ENCODE measurements at places on chromosomes 1 and 21. TPM values are rescaled to one million over a fixed set of nuclear protein-coding genes. Genes with fewer than 3 reads are reported as not detected.

The ZNF683 gene
- total RNA-seq: not detected

The DIRAS3 gene
- total RNA-seq: not detected

GRCh38 chr1:176601348-176601747 lies 138.4 kb downstream of the PAPPA2 start:
- H3K27ac ChIP-seq: no peak overlapping the region
- H3K27me3 ChIP-seq: no peaks in the 10 kb centered on the region
- no peaks in the 10 kb centered on the region for H3K36me3 ChIP-seq
- DNase-seq: no peak

The TTC13 gene
- 13.2 TPM for total RNA-seq

The TCHHL1 gene
- not detected for total RNA-seq

DNA sequence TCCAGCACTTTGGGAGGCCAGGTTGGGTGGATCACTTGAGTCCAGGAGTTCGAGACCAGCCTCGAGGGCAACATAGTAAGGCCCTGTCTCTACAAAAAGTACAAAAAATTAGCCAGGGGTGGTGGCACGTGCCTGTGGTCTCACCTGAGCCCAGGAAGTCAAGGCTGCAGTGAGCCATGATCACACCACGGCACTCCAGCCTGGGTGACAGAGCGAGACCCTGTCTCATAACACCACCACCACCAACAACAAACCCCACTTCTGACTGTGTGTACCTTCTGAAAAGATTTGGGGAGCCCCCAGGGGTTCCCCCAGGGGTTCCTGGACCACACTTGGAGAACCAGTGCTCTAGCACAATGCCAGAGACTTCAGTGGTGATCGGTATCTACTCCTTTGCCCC lies 29.9 kb downstream of the NUAK2 start:
- no peak overlapping the region for H3K27ac ChIP-seq
- no peaks in the 10 kb centered on the region for H3K27me3 ChIP-seq
- no peak overlapping the region for H3K4me3 ChIP-seq
- no peaks in the 10 kb centered on the region for H3K36me3 ChIP-seq
- H3K4me1 ChIP-seq: peaks cover 66% of the 10 kb centered on the region

The PLA2G4A gene
- total RNA-seq: 0.12 TPM

The RPTN gene
- total RNA-seq: not detected

The MROH7 gene
- 0.07 TPM for total RNA-seq

DNA sequence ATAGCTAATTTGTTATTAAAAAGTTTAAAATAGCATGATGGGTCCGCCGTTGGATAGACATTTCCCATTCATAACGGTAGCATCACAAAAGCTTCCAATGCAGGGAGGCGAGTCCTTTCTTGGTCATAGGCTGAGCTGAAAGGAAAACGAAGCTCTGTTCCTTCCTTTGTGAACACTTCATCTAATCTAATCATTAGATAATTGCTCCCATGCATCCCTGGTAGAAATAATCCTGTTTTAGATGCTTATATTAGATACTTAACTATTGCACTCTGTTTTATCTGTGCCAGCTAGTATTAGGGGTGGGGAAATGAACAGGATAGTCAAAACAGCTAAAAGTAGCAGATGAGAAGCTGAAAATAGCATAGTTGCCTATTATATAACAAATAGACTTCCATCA lies 215.0 kb downstream of the SLC35F3 start:
- peaks cover 22% of the 10 kb centered on the region for H3K27me3 ChIP-seq
- no peak overlapping the region for H3K4me3 ChIP-seq
- H3K4me1 ChIP-seq: peaks cover 6% of the 10 kb centered on the region
- no peaks in the 10 kb centered on the region for H3K36me3 ChIP-seq

DNA sequence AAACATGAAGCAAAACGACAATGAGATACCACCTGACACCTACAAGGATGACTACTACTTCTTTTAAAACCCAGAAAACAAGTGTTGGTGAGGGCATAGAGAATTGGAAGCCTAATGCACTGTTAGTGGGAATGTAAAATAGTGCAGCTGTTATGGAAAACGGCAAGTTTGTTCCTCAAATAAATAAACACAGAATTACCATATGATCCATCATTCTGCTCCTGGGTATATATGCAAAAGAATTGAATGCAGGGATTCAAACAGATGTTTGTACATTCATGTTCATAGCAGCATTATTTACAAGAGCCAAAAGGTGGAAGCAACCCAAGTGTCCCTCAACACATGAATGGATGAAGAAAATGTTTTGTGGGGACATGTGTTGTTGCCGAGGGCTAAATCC lies 1.4 kb upstream of the S100A8 start:
- H3K27me3 ChIP-seq: peaks cover 8% of the 10 kb centered on the region
- H3K4me1 ChIP-seq: no peaks in the 10 kb centered on the region
- H3K27ac ChIP-seq: no peak overlapping the region
- no peak for DNase-seq
- no peak overlapping the region for H3K4me3 ChIP-seq

The S100A2 gene
- 0.77 TPM for total RNA-seq

DNA sequence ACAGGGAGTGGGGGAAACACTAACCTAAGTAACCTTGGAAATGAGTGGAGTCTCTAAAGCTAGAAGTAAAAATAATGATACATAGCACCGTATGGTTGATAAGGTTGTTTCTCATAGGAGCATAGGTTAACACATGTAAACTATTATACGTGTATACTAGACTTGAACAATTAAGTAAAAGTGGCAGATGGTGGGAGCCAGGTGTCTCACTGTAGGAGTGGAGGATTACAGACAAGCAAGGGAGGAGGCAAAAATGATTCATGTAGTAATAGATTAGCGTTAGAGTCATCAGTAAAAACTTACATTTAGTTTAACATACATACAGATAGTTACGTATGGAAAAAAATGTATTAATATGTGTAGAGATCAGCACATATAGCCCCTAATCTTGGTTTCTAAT lies 138.4 kb upstream of the DSCAM start:
- H3K4me1 ChIP-seq: no peaks in the 10 kb centered on the region
- no peak overlapping the region for H3K4me3 ChIP-seq
- no peak for DNase-seq
- H3K36me3 ChIP-seq: no peaks in the 10 kb centered on the region

GRCh38 chr1:226482196-226482595 lies 66.4 kb upstream of the STUM start:
- DNase-seq: no peak
- H3K36me3 ChIP-seq: no peaks in the 10 kb centered on the region
- H3K4me3 ChIP-seq: no peak overlapping the region
- H3K27me3 ChIP-seq: peaks cover 5% of the 10 kb centered on the region
- no peak overlapping the region for H3K27ac ChIP-seq
- H3K4me1 ChIP-seq: peaks cover 12% of the 10 kb centered on the region

The SPRR2B gene
- total RNA-seq: not detected

The IGSF9 gene
- total RNA-seq: not detected

GRCh38 chr1:163706915-163707314 lies 385.2 kb downstream of the NUF2 start:
- no peak overlapping the region for H3K27ac ChIP-seq
- no peaks in the 10 kb centered on the region for H3K36me3 ChIP-seq
- no peaks in the 10 kb centered on the region for H3K4me1 ChIP-seq

The CR1L gene
- not detected for total RNA-seq

Data from activated naive CD4-positive, alpha-beta T cell treated with anti-CD3 and anti-CD28 coated beads for 36 hours (primary cell).